ENCODE measurements at places on chromosomes 16 and 17.

- no peak for DNase-seq
These were observed 30.3 kb downstream of the PIK3R5 start for GRCh38 chr17:8935191-8935590.

DNA sequence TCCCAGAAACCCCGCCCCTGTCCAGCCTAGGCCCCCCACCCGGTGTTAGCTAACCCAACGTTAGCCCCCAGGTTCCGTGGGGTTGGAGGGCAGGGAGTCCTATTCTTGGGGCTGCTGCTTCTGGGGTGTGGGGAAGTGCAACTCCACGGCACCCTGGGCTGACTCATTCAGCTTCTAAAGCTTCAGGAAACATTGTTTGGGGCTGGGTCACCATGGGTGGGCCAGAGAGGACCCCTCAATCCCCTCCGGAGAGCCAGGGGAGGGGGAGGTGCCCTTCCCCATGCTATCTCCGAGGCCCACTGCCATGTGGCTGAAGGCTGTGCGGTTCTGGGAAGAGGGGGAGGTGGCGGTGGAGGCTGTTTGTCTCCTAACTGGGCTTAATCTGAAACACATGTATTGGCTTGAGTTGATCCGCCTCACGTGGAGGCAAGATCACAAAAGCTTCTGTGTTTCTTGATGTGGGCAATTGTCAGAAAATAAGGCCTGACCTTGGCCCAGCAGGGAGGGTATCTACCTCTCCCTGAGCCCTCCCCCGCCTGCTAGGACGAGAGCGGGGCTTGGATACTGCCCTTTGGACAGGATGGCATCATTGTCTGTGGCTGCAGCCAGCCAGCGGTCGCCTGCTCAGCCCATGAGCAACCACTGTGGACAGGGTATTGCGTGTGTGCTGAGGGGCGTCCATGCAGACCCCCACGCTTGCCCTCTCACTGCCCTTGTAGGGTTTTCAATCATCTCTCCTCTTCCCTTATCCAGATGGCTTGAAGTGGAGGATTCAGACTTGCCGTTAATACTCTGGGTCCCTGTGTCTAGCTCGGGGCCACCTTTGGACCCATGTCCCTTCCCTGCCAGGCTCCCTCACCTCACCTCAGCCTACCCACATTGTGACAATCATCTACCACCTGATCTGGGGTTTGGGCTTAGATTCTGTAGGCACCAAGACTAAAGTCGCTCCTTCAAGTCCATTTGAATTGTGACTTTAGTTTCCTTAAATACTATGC is 1.3 kb downstream of the SERPINF1 start:
- peak; percentile 58 for DNase-seq

DNA sequence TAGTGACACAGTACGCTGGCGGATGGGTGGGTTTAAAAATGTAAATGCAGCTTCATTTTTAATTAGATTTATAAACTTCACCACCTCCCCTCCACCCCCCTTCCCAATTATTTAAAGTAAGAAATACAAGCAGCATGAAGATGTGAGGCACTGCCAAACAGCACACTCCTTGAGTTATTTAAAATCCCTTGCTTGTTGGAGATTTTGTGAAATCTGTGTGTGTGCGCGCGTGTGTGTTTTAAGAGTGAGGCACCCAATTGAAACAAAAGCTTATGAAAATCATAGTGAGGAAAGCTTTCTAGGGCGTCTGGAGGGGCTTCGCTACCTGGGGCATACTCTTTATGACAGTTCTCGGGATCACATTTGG is 219.6 kb upstream of the IRX3 start:
- DNase-seq: peak; percentile 9

DNA sequence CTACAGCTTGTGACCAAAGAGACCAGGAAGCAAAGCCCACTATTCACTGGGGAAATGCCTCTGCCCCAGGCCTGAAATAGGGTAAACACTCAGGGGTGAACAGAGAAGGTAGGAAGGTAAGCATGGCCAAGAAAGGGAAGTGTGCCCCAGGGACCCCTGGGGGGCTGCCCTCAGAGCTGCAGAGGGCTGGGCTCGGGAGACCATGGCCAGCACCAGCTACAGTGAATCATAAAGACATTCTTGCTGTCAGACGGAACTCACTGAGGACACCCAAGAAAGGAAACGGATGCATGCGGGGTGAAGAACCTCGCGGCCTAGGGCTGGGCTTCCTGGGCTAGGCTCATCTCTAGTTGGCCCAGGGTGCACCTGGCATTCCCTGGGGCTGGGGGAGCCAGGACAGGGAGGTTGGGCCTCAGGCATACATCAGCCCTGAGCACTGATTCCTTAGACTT is 9.6 kb downstream of the HIC1 start:
- DNase-seq: peak; percentile 77

- DNase-seq: no peak
These were observed 109.4 kb downstream of the CDYL2 start for GRCh38 chr16:80695020-80695419.
